Testis (tissue), 5 donors: ENCODE measurements at places on chromosomes 7 and 10.
A peak's percentile ranks its signal among the peaks of the same experiment; 100 is the strongest.

DNA sequence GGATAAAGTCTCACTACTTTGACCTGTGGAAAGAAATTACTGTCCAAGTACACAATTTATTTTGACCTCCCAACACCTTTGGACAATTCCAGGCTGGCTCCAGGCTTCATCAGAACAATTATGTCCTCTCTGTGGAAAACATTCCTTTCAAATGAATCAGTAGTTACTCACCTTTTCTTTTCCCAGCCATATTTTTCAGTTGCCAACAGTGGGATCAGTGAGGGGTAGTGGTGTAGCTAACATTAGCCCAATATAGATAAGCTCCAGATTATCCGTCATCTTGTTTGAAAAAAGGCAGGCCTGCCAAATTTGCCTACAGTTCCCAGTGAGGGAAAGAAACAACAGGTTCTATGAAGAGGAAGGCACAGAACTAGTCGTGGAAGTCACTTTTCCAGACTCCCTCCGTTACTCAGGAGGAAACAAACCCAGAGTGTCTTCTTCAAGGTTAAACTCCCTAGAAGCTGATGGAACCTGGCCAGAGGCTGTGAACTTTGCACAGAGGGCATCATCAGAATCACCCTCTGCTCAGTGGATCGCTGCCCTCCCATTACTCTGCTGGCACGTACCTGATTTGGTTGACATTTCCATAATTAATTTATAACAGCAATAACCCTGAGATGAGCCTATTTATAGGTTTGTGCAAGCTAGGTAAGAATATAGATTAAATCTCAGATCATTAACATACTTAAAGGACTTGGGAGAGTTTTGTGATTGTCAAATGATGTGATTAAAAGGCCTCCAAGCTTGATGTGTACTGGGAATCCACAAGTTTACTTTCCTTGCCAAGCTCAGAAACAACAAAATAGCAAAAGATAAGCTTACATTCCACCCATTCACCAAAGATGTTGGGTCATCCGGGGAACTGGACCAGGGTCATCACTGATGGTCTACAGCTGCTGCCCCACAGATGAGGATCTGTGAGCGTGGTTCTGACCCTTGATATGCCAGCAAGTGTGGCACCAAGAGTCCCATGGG, 654.6 kb upstream of the GALNT17 start:
- peak; percentile 34 for DNase-seq
- no peaks in the 10 kb centered on the region for H3K27me3 ChIP-seq
- H3K27ac ChIP-seq, result no peak overlapping the region
- H3K4me1 ChIP-seq, result peaks cover 9% of the 10 kb centered on the region
- no peaks in the 10 kb centered on the region for H3K36me3 ChIP-seq
- no peak overlapping the region for H3K4me3 ChIP-seq

DNA sequence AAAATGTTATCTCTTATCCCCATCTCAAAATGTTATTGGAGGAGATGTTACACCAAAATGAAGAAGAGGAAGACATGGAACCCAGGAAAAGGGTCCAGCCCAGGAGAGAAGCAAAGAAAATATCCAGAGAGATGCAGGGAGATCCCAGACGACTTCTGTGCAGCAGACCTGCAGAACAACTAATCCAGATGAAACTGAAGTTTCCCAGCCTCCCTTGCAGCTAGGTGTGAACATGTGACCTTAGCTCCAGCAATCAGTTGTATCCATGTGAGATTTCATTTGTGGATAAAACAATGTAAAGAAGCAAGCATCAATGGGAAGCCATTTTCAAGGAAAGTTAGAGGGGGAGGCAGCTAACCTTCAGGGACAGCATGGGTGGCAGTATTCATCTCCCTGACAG, 55.8 kb upstream of the NANOS1 start:
- no peaks in the 10 kb centered on the region for H3K36me3 ChIP-seq
- no peak overlapping the region for H3K27ac ChIP-seq
- H3K27me3 ChIP-seq, result no peaks in the 10 kb centered on the region
- H3K4me3 ChIP-seq, result no peak overlapping the region

DNA sequence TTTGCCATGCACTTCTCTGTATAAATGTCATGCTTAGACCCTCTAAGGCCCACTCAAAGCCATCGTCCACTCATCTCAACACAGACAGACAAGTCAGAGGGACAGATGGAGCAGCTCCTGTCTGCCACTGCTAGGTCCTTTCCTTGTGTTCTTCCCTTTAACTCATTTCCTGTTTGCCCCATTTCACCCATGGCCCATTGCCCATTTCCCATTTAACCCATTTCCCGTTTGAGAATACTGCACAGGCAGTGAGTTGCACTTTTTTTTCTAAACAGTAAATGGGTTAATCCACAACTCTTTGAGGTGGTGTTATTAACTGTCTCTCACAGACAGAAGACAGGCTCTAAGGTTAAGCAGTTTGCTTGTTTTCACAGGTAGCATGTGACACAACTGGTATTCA, 179.3 kb downstream of the NPSR1 start:
- H3K36me3 ChIP-seq, result no peaks in the 10 kb centered on the region
- no peak overlapping the region for H3K4me3 ChIP-seq
- no peak overlapping the region for H3K27ac ChIP-seq

DNA sequence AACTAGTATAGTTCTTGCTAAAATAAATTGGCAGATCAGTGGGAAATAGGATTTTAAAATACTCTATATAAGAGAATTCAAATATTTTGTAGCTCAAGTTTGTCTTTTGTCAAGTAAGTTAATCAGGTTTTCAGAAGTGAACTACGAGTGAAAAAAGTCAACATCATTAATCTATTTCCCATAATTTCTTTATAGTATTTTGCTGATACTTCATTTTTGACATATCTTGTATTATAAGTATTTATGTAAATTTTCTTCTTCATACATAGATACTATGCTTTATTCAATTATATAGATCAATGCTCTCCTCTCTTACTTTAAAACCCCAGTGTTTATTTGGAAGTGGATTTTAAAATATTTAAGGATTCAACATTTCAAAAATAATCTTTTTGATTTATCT, 360.7 kb downstream of the THSD7A start:
- H3K4me1 ChIP-seq, result no peaks in the 10 kb centered on the region
- no peaks in the 10 kb centered on the region for H3K36me3 ChIP-seq
- H3K27ac ChIP-seq, result no peak overlapping the region

DNA sequence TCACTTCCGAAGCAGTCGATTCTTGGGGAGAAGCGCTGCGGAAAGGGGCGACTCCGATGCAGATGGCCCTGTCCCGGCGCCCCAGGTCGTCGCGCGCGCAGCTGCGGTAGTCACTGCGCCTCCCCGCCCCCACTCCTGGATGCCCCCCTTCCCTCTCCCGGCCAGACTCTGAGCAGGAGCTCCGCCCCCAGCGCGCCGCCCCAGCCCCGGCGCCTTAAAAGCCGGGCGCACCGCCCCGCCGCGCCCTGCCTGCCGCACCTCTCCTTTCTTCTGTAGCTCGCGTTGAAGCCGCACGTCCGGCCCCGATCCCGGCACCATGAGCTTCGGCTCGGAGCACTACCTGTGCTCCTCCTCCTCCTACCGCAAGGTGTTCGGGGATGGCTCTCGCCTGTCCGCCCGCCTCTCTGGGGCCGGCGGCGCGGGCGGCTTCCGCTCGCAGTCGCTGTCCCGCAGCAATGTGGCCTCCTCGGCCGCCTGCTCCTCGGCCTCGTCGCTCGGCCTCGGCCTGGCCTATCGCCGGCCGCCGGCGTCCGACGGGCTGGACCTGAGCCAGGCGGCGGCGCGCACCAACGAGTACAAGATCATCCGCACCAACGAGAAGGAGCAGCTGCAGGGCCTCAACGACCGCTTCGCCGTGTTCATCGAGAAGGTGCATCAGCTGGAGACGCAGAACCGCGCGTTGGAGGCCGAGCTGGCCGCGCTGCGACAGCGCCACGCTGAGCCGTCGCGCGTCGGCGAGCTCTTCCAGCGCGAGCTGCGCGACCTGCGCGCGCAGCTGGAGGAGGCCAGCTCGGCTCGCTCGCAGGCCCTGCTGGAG, at the start of gene INA:
Gene INA (plus strand): TSS at position 243 of the 817 bp plus-strand sequence. CDS start 74 bp downstream, at position 317.
- no peaks in the 10 kb centered on the region for H3K4me1 ChIP-seq
- H3K27me3 ChIP-seq, result no peaks in the 10 kb centered on the region
- peak within 1 kb of the TSS; percentile 49 for H3K4me3 ChIP-seq
- H3K36me3 ChIP-seq, result no peaks in the 10 kb centered on the region

- H3K27ac ChIP-seq, result no peak overlapping the region
- no peaks in the 10 kb centered on the region for H3K36me3 ChIP-seq
- H3K27me3 ChIP-seq, result no peaks in the 10 kb centered on the region
Observed at GRCh38 chr10:125368146-125368545, 207.8 kb upstream of the CTBP2 start.
